Activated CD4-positive, alpha-beta memory T cell treated with anti-CD3 and anti-CD28 coated beads, Interleukin-2, amount 10 ng/mL, durations not matched to agents 7 days and 5 days (primary cell): ENCODE measurements at places on chromosomes 4 and X. TPM values are rescaled to one million over a fixed set of nuclear protein-coding genes. Genes with fewer than 3 reads are reported as not detected.

GRCh38 chr4:121656269-121656641, 40.5 kb downstream of the ANXA5 start:
- peak; percentile 36 for DNase-seq

GRCh38 chrX:9832811-9833210, 46.6 kb downstream of the SHROOM2 start:
- no peak for DNase-seq

- no peak for DNase-seq
Measured at GRCh38 chr4:10535912-10536311, 78.7 kb upstream of the ZNF518B start.

GRCh38 chr4:79865201-79865597, 207.8 kb downstream of the ANTXR2 start:
- no peak for DNase-seq

DNA sequence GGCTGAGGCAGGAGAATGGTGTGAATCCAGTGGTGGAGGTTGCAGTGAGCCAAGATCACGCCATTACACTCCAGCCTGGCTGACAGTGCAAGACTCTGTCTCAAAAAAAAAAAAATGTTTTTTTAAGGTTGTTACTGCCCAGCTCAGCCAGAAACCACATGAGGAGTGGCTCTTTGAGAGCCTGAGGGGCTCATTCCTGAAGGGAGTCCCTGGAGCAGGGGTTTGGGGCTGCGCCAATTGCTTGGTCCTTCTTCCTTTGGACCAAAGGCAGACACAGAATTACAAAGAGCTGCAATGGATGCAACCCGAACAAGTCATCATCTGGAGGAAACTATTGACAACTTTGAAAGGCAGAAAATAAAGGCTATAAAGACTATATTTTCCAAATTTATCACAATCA, 60.6 kb upstream of the WWC2 start:
- DNase-seq = no peak

DNA sequence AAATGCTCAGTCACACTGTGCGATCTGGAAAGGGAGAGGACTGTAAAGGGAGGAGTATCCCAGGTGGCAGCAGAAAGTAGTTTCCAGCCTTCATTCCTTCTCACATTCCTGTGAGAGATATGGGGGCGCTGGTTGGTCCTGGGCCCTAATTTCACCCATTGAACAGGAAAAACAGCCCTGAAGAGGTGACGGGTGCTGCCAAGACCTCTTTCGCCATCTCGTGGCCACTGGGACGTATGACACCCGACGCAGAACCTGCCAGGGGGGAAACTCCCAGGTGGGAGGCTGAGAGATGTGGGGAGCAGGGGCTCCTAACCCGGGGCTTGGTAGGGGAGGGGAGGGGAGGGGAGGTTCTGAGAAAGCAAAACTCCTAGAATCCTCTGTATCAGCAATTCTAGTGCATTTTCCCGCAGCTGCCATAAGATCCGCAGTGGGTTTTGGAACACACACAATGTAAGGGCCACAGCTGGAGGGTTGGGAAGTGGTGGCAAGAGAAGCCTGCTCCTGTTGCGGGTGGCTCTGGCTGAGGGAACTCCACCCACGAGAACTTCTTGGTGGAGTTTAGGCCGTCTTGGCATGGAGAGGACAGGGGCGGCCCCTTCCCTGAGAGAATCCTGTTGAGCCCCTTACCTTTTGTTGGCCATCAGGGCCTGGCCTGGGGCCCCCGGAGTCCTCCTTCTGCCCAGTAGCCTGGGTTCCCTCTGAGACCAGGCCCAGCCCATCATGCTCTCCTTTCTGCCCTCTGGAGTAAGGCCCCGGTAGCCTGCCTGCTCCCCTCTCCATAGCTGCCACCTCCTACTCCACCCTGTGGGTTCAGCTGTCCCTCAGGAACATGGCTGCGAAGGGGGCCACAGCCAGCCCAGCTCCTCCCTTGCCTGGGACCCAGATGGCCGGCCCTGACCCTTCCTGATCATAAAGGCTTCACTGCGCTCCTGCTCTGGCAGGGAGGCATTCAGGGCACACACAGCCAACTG, 134.1 kb downstream of the OR13H1 start:
- DNase-seq = peak; percentile 28

DNA sequence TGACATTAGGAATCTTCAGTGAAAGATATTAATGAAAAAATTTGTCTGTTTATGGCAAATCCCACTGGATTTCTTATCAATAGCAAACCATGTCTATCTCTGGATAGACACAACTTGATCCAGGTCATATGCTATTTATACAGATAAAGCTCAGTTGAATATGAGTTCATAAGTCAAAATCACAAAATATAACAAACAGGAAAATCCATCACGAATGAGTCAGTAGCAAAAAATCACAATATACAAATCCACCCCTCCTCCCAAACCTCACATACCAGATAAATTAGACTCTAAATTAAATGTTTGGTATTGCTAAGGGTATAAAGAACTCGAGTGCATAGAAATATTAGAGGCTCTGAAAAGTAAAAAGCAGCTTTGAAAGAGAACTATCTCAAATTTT, 420.5 kb downstream of the TLL1 start:
- DNase-seq = no peak

DNA sequence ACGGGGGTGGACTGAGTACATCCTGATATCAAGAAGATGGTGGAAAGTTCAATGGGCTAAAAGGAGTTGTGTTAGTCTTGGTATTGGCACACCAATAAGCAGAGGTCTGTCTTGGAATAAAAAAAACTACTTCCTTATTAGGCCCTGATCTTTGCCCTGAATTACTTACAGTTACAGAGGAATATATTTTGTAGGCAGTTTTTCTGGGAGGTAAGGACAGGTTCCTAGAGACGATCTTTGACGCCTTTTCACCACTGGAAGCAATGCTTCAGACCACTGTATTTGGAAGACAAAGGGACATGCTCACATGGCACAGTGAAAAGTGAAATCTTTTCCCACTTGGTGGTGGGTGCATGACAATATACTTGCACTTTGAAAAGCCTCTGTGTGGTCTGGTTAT, 618 bp upstream of the XK start:
- no peak for DNase-seq

DNA sequence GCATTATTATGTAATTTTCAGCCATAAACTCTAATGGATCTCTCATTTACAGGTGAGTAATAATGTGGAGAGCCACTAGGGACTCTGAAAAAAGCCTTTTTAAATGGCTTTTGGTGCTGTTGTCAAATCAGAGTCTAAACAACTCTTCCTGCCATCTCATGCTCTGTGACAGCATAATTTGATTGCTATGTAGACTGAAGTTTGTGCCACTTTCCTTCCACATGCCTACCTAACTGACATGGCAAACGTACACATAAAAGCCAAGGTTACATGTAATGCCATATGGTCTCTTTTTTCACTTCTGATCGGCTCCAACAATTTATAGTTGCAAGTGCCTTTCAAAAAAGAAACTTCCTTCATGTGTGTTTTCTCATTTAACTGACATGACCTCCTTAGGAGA, 94.3 kb downstream of the SH2D1A start:
- no peak for DNase-seq

GRCh38 chr4:39255266-39255665, 72.9 kb downstream of the WDR19 start:
- DNase-seq = no peak

- DNase-seq = no peak
Measured at GRCh38 chr4:155954118-155954685, 536 bp upstream of the CTSO start.

DNA sequence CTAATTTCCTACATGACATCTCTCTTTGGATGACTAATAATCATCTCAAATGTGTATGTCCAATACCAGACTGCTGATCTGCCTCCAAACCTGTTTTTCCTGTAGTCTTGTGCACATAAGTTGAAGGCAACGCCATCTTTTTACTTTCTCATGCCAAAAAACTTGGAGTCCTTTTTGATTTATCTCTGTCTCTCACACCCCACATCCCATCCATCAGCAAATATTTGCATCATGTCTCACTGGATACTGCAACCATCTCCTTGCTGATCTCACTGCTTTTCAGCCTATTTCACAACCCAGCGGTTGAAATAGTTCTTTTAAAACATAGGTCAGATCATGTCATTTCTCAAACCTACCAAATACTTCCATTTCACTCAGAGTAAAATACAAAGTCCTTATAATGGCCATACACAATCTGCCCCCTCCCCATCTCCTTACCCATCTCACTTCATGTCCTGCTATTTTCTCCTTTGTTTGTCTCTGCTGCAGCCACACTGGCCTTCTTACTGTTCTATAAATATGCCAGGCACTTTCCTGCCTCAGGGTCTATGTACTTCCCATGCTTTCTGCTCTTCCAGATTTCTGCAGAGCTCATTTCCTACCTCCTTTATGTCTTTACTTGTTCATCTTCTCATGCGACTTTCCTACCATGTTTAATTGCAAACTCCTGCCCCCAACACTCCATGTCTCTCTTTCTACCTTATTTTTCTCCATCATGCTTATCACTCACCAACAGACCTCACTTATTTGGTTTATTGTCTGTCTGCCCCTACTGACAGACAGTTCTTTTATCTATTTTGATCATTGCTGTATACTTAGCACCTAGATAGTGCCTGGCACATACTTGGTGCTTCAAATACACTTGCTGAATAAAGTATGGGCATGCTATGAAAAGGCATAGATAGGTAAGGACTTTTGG, 98.8 kb downstream of the ANXA3 start:
- no peak for DNase-seq

GRCh38 chrX:107935664-107936433, 46.3 kb downstream of the TEX13B start:
- DNase-seq = no peak

- DNase-seq = no peak
Measured at GRCh38 chr4:56971383-56971782, 6.0 kb downstream of the NOA1 start.

- DNase-seq = no peak
Measured at GRCh38 chrX:103674531-103675454, 11.7 kb downstream of the MORF4L2 start.

- no peak for DNase-seq
Measured at GRCh38 chr4:14767142-14767541, 235.1 kb upstream of the CPEB2 start.

GRCh38 chr4:88731381-88731780, 33.8 kb upstream of the NAP1L5 start:
- DNase-seq = no peak

- DNase-seq = no peak
Measured at GRCh38 chr4:108191269-108191914, 22.7 kb upstream of the LEF1 start.

- no peak for DNase-seq
Measured at GRCh38 chr4:110617075-110617640, 5.7 kb downstream of the PITX2 start.

DNA sequence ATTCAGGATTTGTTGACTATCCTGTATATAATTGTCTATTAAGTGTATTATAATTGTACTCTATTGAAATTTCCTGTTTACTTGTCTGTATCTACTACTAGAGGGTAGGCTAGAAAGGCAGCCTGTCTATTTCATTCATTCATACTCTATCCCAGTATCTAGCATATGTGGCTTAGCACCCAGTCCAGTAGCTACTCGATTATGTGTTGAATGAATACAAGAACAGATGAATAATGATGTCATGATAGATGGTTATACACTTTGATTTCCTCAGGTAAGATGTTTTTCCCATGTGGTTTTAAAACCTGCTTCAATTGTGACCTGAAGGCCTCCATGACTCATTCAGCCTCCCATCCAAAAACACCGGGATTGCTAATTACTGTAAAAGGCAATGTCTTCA, 68.0 kb downstream of the IL21 start:
- no peak for DNase-seq

- no peak for DNase-seq
Measured at GRCh38 chr4:79141530-79141929, 184.3 kb downstream of the NAA11 start.

DNA sequence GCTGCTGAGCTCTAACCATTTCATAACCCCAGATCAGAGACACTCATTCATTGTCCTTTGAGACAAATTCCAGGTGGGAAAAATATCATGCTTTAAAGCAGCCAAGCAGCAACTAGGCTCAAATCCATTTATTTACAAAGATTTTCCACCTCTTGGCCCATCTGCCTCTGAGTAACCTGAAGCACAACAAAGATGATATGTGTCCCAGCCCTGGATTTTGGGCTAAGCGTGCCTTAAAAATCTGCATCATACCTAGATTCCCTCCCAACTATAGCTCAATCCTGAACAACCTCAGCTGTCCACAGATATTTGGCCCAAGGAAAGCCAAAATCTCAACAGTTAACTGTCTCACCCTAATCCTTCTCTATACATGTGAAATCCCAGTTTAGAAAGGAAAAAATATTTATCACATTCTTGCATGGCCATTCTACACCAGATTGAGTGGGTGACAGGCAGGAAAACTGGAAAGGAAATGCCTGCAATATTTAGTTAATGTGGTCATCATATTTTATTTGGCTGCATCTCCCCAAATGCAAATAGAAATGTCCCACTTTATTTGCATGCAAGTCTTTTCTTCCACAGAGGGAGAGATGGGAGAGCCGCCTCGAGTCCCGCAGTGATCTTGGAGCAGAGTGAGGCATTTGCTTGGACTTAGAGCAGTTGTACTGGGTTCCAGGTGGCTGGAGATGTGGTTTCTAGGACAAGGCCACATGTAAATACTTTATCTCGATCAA, 146.4 kb upstream of the EOLA2 start:
- DNase-seq = no peak

The GAGE12F gene
- not detected for total RNA-seq

The TRPC5OS gene
- not detected for total RNA-seq

The SULT1B1 gene
- 3.9 TPM for total RNA-seq

The OTC gene
- not detected for total RNA-seq

The HSD17B13 gene
- 0.30 TPM for total RNA-seq

The DIPK2B gene
- not detected for total RNA-seq

The SOWAHB gene
- total RNA-seq = not detected

The FMR1NB gene
- not detected for total RNA-seq

The LIAS gene
- 13.0 TPM for total RNA-seq

The RAI2 gene
- not detected for total RNA-seq

The SLC6A8 gene
- total RNA-seq = 3.0 TPM

The TCEAL1 gene
- total RNA-seq = 6.5 TPM
